ENCODE measurements at places on chromosomes 6 and 20. TPM values are rescaled to one million over a fixed set of nuclear protein-coding genes. Genes with fewer than 3 reads are reported as not detected.

GRCh38 chr6:114739656-114740055 lies 396.8 kb upstream of the HS3ST5 start:
- DNase-seq: no peak

- DNase-seq: no peak
Observed at GRCh38 chr6:154767003-154767723, 33.9 kb downstream of the SCAF8 start.

The MACROD2 gene
- 1.4 TPM for total RNA-seq

DNA sequence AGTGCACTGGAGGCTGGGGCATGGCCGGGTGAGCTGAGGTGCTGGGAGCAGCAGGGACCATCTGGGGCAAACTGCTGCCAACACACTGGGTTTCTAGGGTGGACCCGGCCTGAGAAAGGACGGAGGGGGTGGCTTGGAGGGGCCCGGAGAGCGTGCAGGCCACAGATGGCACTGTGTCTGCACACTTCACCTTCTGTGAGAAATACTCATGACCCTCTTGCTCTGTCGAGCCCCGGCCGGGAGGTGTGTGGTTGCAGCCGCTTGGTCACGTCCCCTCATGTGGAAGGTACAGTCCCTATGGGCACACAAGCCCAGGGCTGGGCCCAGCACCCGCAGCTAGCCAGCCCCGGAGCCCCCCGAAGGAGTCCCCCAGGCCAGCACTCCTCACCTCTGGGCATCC lies 59.7 kb downstream of the RBM38 start:
- no peak for DNase-seq

- no peak for DNase-seq
Observed at GRCh38 chr6:139474145-139475108, 100.0 kb upstream of the CITED2 start.

The RPRD1B gene
- total RNA-seq: 30.3 TPM

DNA sequence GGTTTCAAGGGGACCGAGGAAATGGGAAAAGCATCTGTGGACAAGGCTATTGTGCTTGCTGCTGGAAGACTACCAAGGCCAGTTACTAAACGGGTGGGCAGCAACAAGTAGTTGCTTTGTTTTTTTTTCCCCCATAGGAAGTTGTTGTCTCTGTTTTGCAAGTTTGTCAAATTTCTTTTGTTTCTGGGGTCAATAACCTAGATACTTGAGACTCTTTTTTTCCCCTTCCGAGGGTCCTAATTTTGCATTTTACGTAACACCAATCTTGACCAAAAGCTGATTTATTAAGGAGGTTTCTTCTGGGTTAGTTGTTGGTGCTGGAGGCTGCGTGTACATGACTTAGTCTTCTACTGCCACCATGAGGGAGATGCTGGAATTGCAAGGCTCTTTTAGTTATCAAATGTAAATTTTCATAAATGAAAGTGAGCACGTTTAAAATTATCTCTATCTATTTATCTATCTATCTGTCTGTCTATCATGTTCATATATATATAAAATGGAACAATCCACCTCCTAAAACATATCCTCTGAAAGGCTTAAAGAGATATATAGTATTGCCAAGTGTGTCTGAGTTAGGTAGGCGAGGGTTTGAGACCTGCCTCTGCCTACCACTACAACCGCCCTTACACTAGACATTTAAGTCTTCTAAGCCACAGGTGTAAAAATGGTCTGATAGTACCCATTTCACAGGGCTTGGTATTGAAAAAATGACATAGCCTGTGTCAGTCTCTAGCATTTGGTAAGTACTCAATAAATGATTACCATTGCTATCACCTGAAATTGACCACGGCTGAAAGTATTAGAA lies 60.2 kb downstream of the GCLC start:
- DNase-seq: peak; percentile 54

DNA sequence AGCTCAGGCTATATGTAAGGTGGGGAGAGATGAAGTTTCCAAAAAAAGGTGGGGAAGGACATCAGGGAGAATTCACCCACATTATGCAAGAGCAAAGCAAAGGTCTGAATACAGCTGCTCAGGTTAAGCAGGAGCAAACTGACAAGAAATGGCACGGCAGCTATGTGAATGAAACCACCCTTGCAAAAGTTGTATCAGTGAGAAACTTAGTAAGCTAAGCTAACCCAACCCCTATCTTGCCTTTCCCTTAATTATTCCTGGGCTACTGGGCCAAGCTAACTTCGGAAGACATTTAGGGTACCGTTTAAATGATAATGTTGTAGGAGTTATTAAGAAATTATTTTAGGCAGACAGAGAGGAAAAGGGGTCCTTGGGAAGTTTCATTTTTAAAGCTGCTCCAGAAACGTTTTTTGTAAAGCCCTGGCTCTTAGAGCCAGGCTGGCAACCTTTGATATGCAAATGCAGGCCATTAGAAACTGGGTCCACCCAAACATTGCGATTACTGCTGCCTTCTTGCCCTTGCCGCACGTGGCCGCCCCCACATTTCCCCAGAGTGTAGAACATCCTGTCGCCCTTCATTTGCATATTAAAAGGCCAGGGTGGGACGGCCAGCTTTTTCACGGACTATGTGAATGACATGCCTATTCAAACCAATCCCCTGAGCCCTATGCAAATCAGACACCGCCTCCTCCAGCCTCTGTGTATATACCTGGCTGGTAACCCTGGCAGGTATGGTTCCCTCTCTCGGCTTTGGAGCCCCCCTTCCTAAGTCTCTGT lies 60.5 kb upstream of the SAMD5 start:
- DNase-seq: no peak

DNA sequence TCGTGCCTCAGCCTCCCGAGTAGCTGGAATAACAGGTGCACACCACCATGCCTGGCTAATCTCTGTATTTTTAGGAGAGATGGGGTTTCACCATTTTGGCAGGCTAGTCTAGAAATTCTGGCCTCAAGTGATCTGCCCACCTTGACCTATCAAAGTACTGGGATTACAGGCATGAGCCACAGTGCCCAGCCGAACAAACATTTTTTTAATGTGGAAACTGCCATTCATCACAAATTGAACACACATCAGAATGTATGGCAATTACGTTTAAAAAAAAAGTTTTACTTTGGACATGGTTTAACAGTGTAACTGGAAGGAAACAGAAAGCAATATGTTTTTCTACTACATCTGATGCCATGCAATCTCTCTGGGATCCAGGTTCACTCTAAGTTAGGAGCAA lies 38.3 kb upstream of the LOC128125822 start:
- no peak for DNase-seq

The PRKN gene
- 20.4 TPM for total RNA-seq

DNA sequence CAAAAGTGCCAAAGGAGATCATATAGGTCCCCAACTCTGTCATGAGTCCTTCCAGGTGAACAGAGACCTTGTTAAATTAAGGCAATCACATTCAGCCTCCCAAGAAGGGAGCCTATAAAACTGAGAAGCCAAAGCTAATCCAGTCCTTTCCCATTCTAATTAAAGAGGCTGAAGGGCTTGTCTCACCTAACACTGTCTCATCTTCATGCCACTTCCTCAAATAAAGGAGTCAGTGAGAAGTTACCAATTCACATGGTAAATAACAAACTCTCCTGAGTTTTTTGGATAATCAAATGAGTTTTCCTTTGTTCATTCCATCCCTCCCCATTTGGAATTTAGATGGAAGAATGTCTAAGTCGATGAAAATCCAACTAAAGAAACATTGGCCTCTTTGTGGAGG lies 242.8 kb downstream of the UST start:
- DNase-seq: no peak

- DNase-seq: no peak
Observed at GRCh38 chr6:1703923-1704322, 94.2 kb downstream of the FOXC1 start.

- DNase-seq: no peak
Observed at GRCh38 chr20:7540923-7541322, 399.3 kb downstream of the HAO1 start.

DNA sequence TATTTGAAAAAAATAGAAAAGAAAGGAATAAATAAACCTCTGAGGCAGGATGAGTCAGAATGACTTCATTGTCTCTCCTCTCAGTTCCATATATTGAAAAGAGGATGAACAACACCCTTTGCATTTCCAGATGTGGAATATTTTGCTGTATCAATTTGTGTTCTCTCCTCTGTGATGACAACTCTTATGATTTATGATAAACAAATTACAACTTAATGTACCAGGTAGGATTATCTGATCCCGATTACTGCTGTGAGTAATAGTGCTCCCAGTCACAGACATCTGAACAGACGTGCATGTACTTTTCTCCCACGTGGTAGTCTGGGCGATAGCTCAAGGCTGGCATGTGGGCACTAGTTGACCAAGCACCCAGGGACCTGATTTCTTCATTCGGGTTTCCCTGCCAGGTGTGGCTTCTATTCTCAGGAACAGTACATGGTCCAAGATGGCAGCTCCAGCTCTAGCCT lies 142.1 kb upstream of the SULF2 start:
- DNase-seq: no peak

- peak; percentile 49 for DNase-seq
Observed at GRCh38 chr20:45344168-45344860, 3.9 kb downstream of the SDC4 start.

GRCh38 chr20:19308146-19308545 lies 95.7 kb downstream of the SLC24A3 start:
- no peak for DNase-seq

DNA sequence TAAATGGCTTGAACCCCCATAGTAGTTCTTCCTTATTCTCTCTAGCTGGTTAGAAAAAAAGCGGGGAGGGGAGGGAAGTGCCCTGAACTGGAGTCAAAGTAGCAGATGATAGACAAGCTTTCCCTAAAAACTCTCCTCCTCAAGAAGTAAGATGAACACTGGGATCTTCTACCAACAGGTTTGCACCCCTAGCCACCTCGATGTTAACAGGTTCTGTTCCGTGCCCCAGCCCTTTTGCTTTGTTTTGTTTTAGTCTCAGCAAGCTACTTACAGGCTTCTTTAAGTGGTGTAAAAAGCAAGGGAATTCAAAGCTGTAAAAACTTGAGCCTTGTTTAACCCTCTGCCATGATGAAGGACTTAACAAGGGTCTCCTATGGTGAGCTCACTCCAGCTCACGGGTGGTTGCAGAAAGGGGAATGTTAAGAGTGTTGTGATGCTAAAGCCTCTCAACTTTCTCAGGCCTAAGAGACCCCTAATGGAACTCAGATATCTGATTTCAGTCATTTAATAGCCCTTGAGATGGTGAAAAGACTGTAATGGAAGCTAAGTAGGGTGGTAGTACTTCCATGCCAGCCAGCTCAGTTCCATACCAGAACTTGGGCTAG lies 106.0 kb downstream of the FOXO3 start:
- DNase-seq: no peak

- no peak for DNase-seq
Observed at GRCh38 chr6:110357664-110358552, at the start of gene METTL24. METTL24 (minus strand) TSS chr6:110358349; CDS start chr6:110358272, 77 bp downstream.

Data from NCI-H460 (cell line).